ENCODE measurements at places on chromosomes 6 and 20.

- no peak for DNase-seq
These were observed 114.0 kb downstream of the MYO6 start for GRCh38 chr6:75863001-75863400.

- DNase-seq, result no peak
These were observed 317.0 kb downstream of the ZFAND3 start for GRCh38 chr6:38136547-38136946.

- no peak for DNase-seq
These were observed 751.5 kb downstream of the EPHA7 start for GRCh38 chr6:92667843-92668242.

GRCh38 chr6:46667377-46667776 lies 14.6 kb downstream of the SLC25A27 start:
- DNase-seq, result no peak

DNA sequence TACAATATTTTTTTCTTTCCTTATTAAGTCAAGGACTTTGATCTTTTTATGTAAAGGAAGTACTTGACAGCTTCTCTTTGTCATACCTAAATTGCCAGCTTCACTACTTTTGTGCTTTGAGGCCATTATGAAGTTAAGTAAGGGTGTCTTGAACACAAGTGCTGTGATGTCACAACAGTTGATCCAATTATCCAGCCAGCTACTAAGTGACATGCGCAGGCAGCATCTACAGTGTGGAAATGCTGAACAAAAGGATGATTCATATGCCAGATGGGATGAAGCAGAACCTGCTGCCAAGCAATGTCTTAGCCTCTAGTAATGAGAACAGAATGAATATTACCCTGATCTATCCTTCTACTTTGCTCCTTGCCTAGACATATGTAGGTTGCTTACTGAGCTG lies 68.3 kb upstream of the TMEM244 start:
- DNase-seq, result no peak

- DNase-seq, result no peak
These were observed 124.0 kb upstream of the MAFB start for GRCh38 chr20:40813029-40813431.

- DNase-seq, result no peak
These were observed 62.7 kb downstream of the THBS2 start for GRCh38 chr6:169190970-169191369.

DNA sequence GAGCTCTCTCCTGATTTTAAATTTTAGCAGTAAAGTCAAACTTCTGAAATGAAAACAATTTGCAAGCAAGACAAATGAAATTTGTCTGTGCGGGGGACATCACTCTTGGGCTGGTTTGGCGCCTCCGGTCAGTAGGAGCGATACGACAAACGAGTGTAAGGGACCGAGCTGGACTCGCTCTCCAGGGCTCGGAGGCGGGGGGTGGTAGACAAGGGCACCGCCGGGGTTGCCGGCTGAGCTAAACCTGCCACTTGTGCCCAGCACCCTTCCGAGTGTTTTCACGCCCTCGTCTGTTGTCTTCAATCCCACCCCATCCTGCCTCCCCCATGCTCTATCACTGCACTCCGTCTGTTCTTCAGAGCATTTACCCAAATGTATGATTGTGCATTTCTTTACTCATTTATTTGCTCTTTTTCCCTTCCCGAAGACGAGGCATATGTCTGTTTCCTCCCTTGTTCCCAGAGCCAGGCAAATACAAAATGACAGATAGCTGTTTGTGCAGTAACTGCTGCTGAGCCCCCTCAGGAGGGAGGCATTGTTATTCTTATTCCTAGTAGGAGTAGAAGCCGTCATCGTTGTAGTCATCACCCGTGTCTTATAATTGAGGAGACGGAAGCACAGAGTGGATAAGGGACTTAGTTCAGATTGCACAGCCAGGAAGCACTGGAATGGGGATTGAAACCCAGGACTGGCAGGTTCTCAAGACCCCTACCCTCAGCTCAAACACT lies 62.8 kb upstream of the APCDD1L start:
- DNase-seq, result no peak

GRCh38 chr6:120496661-120497060 lies 837.6 kb downstream of the TBC1D32 start:
- DNase-seq, result no peak

- DNase-seq, result no peak
These were observed 13.1 kb downstream of the B4GALT5 start for GRCh38 chr20:49700411-49701185.

GRCh38 chr6:38039502-38039901 lies 220.0 kb downstream of the ZFAND3 start:
- DNase-seq, result no peak

DNA sequence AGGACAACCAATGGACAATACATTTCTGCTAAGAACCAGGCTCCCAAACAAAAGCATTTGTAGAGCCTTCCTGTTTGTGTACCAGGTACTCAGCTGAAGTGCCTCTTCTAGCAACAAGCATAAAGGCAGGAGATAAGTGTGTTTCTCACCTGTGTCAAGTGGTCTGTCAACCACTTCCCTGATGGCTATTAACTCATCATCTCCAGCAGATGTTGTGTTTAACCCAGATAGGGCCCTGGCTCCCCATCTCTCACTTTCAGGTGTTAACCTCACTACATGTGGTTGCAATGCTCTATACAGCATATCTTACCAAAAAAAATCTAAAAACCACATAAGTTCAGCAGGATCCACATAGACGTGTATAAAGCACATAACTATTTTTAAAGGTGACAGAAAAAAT lies 9.6 kb upstream of the IL17A start:
- DNase-seq, result peak; percentile 63

DNA sequence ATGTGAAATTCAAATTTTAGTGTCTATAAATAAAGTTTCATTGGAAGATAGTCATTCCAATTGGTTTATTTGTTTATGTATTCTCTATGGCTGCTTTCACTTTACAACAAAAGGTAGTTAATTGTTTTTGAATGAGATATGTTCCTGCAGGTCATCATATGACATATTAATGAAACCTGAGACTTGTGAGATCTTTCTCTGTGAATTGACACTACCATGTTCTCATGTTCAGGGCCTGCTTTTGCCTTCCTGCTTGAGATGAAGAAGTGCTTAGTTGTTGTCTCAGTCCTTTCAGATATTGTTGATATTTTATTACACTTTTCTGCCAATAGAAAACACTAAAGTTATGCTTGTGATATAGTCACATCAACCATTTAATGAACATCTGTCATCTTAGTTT lies 132.5 kb downstream of the UTRN start:
- DNase-seq, result no peak

GRCh38 chr6:33766921-33767907 lies 20.5 kb upstream of the IP6K3 start:
- DNase-seq, result no peak

DNA sequence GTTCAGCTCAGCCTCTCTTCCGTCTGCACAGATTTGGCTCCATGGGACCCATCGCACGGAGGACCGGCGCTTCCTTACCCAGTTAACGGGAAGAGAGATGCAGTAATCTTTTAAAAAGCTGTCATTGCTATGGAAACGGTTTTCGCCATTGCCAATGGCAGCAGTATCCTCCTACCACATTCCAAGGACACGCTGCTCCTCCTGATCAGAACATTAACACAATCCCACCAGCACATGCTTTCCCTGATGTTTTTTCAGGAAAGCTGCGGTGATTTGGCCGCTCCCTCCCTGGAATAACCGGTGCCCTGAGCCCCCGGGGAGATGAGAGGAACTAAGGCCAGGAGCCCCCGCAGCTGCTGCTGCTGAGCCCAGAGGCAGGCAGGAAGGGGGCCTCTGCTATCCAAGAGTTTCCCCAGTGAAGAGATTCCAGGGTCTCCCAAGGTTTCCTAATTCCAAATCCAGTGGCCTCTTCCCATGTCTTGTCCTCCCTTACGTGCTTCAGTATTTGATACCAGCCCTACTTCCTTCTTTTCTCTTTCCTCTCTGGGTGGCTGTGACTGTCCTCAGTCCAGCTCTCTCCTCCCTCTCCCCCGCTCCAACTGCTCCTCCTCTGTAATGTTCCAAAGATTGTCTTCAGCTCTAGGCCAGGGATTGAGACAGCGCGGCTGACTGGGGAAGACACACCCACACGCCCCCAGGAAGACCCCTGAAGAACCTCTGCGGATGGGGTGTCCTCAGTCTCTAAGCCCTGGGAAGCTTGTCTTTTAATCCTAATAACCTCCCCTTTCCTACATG lies 2.6 kb downstream of the BNIP5 start:
- no peak for DNase-seq

GRCh38 chr6:159633196-159633595 lies 59.8 kb downstream of the SOD2 start:
- DNase-seq, result peak; percentile 5

GRCh38 chr6:46221222-46221793 lies 50.5 kb upstream of the ENPP5 start:
- peak; percentile 3 for DNase-seq

DNA sequence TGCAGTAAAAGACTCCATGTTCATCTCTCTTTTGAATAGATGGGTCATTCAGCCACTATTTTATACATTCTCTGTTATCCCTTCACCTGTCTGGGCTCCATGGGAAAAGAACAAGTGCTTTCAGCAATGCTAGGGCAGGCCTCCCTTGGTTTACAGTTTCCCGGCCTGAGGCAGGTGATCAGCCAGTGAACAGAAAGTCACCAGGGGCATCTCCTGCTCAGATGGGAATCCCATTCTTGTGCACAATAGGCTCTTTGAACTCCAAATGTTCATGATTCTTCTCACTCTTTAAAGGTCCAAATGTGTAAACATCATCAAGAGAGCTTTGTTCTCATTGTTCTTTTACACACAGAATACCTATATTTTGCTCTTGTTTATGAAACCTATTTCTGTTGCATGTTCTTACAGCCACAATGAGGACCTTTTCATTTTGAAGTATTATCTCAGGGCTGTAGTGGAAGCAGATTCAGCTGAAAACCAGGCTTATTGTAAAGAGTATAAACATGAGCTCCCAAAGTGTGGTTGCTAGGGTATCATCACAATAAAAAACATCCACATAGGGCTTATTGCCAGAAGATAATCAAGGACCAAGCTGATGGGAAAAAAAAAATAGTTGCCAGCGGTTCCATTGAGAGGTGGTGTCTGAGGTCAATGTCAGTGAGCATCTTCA lies 267.1 kb upstream of the SGK1 start:
- DNase-seq, result no peak

GRCh38 chr6:37150314-37150713 lies 19.6 kb upstream of the PIM1 start:
- DNase-seq, result no peak

DNA sequence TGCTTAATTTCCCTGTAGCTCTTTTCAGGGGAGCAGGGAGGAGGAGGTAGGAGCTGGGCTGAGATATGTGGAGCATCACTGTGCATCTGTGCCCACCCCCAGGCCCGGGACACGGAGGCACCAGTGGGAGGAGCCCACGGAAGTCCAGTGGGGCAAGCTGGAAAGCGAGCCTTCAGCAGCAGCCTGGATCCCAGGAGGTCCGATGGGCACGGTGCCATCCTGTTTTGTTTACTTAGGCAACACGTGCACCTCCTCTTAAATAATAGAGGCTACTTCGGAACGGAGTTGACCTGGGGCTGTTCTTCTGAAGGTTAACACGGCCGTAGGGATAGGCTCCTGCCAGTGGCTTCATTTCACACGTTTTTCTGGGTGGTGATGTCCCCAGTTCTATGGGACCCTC lies 51.6 kb downstream of the CDH4 start:
- DNase-seq, result no peak

DNA sequence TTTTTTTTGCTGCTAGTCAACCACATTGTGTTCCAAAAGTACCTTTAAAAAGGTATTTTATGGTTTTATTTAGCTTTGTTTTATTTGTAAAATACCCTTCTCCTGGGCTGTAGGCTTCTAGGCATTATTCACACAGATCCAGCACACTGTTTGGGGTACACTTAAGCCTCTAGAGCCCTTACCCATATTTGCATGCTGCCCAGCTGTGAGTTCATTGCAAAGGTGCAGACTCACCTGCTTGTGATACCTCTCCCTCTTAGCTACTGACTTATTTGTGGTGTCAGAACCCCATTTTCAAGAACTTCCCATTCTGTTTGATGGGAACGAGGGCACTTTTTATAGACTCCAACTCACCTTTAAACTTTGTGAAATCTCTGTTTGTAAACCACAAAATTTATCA lies 69.8 kb downstream of the RIN2 start:
- DNase-seq, result no peak

DNA sequence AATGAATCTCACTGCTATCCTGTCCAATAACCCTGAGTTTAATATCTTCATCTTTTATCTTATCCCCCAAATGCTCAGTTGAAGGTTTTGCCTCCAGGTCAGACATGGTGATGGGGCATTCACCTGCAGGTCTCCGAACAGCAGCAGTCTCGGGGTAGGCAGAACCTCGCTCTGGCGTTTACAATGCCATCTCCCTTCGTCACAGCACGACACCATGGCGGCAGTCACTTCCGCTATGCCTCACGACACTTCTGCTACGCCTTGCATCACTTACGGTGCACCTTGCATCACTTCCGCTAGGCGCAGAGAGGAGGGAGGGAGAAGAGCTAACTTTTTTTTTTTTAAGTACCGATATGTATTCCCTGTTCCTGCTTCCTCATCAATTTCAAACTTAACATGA lies 194.9 kb downstream of the BCAS1 start:
- no peak for DNase-seq

GRCh38 chr6:141056945-141057625 lies 1075.6 kb upstream of the GJE1 start:
- no peak for DNase-seq

GRCh38 chr20:25239387-25240370 lies 8.2 kb upstream of the PYGB start:
- peak; percentile 42 for DNase-seq

Data from activated CD8-positive, alpha-beta T cell treated with anti-CD3 and anti-CD28 coated beads for 36 hours (primary cell).